Natural killer cell (primary cell): ENCODE measurements at places on chromosomes 7 and 10.

- no peak for DNase-seq
These were observed 98.6 kb upstream of the FAM180A start for GRCh38 chr7:135847242-135847641.

GRCh38 chr10:13709931-13710650 is 123.3 kb downstream of the PRPF18 start:
- DNase-seq: no peak

GRCh38 chr7:101164071-101164840 is 1.1 kb downstream of the VGF start:
- DNase-seq: peak; percentile 42

DNA sequence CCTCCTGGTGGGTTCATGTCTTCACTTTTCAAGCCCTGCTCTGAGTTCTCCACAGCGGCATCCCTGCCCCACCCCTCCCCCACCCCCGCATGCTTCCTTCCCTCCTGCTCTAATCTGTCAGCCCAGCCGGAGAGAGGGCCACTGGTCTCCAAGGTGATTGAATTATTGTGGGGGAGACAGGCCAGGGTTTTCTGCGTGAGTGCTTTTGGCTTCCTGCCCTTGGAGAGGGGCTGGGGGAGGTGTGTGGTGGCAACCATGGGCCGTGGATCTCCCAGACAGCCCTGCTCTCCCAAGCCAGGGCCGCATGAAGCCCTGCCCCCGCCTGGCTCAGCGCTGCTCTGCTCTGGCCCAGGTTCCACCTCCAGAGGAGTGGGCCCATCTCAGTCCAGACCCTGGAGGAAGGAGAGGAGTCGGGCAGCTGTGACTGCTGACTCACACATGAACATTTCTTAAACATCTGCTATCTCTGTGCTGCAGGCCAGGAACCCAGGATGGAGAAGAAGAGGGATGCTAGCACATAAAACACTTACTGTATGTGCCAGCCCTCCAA is 109.9 kb downstream of the ZMIZ1 start:
- DNase-seq: no peak

DNA sequence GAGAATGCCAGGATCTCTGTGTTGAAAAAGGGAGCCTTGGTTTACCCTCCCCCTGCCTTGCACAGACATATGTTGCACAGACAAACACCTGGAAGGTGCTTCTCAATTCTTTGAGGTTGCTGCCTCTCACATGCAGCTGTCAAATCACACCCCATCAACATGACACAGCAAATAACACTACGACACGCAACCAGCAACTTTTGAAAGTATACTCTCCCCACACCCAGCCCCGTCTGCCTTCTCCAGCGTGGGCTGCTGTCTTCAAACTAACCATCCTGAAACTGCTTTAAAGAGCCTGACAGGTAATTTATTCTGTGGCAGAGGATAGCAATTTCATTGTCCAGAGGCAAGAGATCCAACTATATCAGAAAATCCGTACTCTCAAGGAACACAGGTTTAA is 136.1 kb downstream of the PLXNA4 start:
- no peak for DNase-seq

- DNase-seq: no peak
These were observed 72.8 kb downstream of the CTTNBP2 start for GRCh38 chr7:117800406-117800805.

- no peak for DNase-seq
These were observed 43.6 kb downstream of the CNNM1 start for GRCh38 chr10:99372546-99373271.

GRCh38 chr7:117772421-117772820 is 100.8 kb downstream of the CTTNBP2 start:
- no peak for DNase-seq

DNA sequence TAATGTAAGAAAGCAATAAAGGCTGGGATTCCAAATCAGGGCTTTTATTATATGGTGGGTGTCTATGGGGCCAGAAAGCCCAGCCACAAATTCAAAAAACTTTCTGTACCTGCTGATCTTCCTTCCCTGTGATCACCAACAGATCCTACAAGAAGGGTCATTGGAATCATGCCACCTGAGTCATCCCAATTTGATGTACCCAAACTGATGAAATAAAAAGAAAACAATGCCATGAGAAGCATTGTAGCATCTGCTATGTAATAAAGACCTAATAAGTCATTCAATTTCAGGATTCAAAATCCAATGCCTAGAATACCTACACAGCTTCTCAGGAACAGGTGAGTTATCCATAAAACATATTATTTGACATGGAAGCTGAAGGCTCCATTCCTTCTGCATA is 228.8 kb downstream of the DKK1 start:
- no peak for DNase-seq

- DNase-seq: no peak
These were observed 651 bp upstream of the ARPC1A start for GRCh38 chr7:99325001-99325493.

- DNase-seq: no peak
These were observed 52.4 kb upstream of the FAM204A start for GRCh38 chr10:118394301-118395200.

DNA sequence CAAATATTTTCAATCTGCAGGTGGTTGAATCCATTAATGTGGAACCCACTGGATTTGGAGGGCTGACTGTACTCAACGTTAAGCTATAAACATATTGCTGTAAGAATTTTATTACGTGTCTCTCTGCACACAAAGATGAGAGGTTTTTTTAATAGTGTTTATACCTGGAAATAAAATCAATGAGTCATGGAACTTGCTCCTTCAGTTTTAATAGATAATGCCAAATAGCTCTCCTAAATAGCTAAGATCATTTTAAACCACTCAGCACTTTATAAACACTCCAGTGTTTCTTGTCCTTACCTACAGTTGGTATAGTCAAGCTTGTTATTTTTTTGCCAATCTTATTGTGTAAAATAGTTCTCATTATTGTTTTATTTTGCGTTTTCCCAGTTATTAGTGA is 455.6 kb upstream of the FZD8 start:
- DNase-seq: no peak

- no peak for DNase-seq
These were observed 61.0 kb downstream of the NRP1 start for GRCh38 chr10:33273295-33274002.

- no peak for DNase-seq
These were observed 6.5 kb downstream of the MINDY3 start for GRCh38 chr10:15853800-15854199.

DNA sequence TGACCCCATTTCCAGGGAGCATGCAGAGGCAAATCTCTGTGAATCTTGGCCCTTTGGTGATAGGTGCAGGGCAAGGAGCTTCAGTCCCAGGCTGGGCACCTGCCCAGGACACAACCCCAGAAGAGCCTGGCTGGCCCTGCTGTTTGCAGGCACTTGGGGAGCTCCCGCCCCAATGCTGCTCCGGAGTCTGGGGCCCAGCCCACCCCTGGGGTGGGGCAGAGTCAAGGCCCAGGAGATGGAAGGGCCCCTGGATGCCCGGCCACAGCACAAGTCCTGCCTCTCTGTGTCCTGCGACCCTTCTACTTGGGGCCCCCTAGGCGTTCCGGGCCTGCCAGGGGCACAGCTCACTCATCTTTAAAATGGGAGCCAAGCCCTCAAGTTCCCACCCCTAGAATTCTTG is 24.7 kb downstream of the PDGFA start:
- no peak for DNase-seq

GRCh38 chr10:89750441-89750840 is 49.1 kb downstream of the KIF20B start:
- DNase-seq: no peak

GRCh38 chr10:97063271-97063982 is 122.3 kb downstream of the SLIT1 start:
- no peak for DNase-seq

DNA sequence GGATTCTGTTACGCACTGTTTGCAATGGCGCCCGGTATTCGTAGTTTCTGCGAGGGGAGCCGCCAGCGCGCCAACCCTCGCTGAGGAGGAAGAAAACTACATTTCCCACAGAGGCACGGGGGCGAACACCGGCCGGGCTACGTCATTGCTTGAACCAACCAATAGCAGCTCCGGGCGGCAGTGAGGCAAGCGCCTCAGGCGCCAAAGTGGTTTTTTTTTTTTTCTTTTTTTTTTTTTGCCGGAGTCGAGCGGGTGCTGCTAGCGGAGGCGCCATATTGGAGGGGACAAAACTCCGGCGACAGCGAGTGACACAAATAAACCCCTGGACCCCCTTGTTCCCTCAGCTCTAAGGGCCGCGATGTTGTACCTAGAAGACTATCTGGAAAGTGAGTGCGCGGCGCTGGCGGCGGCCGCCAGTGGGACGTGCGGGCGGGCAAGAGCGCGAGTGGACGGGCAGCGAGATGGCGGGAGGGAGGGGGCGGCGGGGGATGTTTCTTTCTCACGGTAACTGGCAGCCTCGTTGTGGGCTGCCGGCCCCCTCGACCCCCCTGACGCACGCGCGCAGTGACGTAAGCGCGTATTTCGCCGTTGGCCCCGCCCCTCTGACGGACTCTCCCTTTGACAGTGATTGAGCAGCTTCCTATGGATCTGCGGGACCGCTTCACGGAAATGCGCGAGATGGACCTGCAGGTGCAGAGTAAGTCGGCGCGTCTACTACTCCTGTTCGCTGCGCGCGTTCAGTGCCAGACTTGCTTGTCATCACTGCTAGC is at the start of gene ING3:
ING3 (plus strand) TSS at position 239 of the 770 bp plus-strand sequence; CDS start at position 359, 120 bp downstream.
- DNase-seq: peak; percentile 99

DNA sequence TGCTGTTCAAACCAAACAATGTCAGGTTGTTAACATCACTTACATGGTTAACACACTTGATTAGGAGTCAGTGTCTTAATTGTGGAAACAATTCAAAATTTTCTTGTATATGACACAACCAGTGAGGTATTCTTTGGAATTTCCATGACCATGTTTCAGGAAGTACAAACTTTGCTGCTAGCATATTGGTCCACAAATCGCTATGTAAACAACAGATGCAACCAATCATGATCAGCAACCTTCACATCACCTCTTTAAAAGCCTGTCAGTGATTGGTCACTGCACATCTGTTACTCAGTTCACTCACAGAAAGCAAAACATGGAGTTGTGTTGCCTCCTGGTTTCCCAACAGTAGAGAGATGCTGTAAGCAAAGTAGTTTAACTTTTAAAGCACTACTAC is 108.9 kb upstream of the FAM3C start:
- DNase-seq: no peak

- no peak for DNase-seq
These were observed 114.5 kb downstream of the PON1 start for GRCh38 chr7:95209788-95210187.

- no peak for DNase-seq
These were observed 41.1 kb upstream of the FAM204A start for GRCh38 chr10:118383063-118383689.

DNA sequence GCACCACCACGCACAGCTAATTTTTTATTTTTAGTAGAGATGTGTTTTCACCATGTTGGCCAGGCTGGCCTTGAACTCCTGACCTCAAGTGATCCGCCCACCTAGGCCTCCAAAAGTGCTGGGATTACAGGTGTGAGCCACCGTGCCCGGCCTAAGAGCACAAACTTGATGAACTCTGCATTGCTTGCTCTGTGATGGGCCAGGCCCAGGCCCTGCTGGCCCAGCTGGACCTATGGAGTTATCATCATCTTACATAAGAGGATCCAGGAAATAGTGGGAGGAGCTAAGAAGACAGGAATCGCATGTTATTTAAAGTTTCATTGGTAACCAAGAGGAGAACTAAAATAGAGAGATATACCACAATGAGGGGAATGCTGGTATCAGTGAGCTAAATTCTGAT is 86.9 kb downstream of the DAGLB start:
- DNase-seq: no peak

DNA sequence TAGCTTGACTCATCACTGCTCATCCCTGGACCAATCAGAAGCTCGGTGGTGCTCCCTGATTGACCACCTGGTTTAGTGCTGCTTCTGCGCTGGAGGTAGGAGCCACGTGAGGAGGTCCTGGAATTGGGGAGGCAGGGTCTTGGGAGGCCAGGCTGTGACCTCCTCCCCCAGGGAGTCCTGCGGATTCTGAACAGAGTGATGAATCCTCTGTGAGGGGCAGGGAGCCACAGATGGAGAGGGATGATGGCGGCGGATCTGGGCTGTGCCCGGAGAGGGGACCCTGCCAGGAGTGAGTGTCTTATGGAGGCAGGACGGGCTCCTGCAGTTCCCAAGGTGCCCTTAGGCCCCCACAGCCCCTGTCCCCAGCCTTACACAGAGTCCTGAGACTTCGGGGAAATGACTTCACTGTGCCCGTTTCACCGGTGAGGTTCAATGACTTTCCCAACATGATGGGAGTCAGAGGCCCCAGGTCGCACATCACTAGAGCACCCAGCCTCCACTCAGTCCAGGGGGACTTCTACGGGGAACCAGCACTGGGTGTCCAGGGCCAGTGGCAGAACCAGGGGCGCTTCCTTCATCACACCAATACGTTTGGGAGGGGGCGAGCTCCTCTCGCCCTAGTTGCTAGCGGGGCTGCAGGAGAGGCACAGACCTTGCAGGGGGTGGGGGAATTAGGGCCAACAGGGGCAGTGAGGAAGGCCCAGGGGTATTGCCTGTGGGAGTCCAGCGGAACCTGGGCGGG is 48.9 kb downstream of the FKBP6 start:
- DNase-seq: no peak

- no peak for DNase-seq
These were observed 29.5 kb downstream of the TACC2 start for GRCh38 chr10:122018491-122018890.

- DNase-seq: no peak
These were observed 100.0 kb downstream of the RNF216 start for GRCh38 chr7:5681423-5681822.

- DNase-seq: peak; percentile 61
These were observed 30.3 kb upstream of the LSM8 start for GRCh38 chr7:118153551-118154177.

DNA sequence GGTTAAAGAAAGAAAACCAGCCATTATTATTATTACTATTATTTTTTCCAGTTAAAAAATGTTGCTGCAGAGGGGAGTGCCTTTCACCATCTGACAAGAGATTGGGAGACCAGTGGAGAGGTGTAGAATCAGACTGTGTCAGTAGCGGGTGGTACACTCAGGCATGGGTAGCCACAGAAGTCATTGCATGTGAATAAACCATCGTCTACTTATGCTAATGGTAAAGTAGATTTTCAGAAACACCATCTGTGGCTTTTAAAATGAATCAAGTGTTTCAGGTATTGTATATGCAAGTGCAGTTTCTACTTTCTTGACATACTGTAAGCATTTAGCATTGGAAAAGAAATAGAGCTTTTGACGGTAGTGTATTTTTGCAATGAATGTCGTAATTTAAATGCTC is 131.5 kb upstream of the SP8 start:
- no peak for DNase-seq

- no peak for DNase-seq
These were observed 23.4 kb downstream of the ESYT2 start for GRCh38 chr7:158805937-158806336.

DNA sequence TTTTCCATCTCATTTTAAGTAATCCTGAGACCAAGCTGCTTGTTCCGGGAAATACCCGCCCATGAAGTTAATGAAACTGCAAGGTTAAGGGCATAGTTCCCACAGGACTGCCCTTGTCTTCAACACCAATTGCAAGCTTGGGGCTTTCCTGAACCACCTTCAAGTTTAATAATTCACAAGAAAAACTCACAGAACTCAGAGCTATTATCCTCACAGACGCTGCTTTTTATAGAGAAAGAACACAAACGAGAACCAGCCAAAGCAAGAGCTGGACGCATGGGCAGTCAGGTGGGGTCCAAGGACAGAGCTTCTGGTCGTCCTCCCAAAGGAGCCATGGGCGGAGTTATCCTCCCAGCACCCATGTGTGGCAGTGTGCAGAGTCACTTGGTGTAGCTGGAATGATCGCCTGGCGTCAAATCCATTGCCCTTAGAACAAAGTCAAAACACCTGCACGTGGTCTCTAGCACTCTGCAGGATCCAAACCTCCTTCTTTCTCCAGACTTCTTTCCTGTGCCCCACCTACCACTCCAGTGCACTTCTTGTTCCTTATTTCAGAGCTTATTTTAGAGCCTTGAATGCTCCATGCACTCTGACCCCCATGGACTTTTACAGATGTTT is 56.7 kb downstream of the SNX10 start:
- DNase-seq: no peak
